Activated T-helper 1 cell treated with Interleukin-2 at 50 U/mL for 16 hours (primary cell): ENCODE measurements at places on chromosomes 3 and 15.

DNA sequence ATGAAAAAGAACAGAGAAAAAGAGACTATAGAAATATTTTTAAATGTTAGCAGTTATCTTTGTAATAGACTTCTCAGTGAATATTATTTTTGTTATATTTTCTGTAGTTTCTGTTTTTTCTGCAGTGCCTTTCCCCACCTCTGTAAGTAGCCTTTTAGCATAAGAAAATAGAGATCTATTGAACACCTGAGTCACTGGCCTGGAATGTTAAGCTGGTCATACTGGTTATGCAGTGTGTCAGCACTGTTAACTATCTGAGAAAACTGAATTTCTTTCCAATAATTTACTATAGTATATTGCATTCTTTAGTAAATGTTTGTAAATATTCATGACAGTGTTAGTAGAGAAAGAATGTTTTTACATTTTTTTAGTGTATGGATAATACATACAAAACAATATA, 79.8 kb downstream of the NECTIN3 start:
- DNase-seq = no peak

- no peak for DNase-seq
These were observed 184.6 kb downstream of the XXYLT1 start for GRCh38 chr3:195086341-195086740.

GRCh38 chr3:80445641-80446040, 677.8 kb upstream of the ROBO1 start:
- DNase-seq = no peak

GRCh38 chr3:120622870-120623726, 27.0 kb downstream of the NDUFB4 start:
- DNase-seq = no peak

GRCh38 chr3:58666683-58667082, at the start of gene FAM3D:
Gene FAM3D (minus strand): TSS chr3:58666774. CDS start chr3:58655563, 11,211 bp downstream.
- DNase-seq = no peak

DNA sequence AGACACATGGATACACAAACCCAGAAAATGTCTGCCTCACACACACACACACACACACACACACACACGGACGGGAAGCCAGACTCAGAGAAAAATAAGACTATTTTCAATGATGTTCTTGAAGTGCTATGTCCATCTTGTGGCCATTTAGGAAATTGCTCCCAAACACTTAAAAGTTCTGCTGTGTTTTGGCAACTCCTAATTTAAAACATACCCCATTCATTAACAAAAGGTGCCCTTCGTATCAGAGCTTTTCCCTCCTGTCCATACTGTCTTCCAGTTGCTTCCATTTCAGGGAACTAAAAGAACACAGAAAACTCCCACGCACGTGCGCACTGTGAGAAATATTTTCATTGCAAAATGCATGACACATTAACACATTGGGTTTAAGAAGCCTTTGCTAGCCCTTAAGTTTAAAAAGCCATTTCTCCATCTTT, 44.6 kb downstream of the SLC12A1 start:
- DNase-seq = no peak

DNA sequence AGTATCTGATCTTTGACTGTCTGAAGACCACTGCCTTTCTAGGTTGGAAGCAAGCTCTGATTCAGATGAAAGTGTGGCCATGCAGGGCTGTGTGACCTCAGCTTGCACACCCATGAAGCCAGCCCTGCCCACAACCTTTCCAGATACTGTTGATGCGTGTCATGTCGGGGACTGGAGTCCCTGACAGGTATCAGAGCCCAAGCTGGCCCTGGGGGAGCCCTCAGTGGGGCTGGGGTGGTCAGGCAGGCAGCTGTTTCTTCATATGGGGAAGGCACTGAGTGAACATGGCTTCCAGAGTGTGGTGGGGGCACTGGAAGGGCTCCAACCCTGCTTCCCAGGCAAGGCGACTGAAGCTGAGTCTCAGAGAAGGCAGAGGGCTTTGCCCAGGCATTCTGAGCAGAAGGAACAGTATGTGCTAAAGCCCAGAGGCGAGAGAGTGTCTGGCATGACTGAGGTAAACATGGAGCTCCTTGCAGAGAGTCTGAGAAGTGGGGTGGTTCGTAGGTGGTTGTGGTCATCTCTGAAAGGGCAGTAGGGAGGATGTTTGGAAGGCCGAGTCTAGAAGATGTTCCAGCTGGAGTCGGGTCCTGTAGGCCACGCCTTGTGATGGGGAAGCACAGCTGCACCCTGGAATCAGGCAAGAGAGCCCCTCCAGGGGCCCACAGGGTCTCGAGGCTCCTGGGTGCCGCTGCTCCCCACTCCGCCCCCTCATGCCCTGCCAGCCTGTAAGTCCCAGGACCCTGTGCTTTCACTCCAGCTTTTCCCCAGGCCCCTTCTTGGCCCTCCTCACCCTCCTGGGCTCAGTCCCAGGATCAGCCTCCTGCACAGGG, 122.2 kb downstream of the EEFSEC start:
- DNase-seq = no peak

GRCh38 chr3:100103558-100104441, 10.5 kb downstream of the FILIP1L start:
- no peak for DNase-seq

DNA sequence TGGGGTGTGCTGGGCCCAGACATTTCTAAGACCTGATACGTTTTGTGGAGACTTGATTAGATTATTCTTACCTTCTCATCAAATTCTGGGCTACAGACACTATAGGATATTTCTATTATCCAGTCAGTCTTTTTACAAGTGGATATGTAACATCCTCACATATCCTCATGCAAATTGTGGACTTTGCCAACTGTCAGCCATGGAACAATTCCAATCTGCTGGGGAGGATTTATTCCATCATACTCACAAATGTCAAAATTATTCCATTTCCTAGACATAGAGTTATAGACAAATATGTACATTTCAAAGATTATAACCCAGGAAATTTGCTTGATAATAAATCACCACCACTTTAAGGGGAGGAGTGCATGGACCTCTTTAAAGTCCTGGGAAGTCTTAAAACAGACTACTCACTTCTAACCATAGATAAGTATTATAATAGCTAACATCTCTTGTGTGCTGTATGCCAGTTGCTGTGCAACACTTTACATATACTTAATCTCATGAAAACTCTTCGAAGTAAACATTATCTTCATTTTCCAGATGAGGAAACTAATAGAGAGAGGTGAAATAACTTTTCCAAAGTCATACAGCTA, 44.4 kb downstream of the CADPS start:
- no peak for DNase-seq

- DNase-seq = no peak
These were observed 15.0 kb downstream of the PRR23E start for GRCh38 chr3:127207727-127208482.

GRCh38 chr15:93900476-93901400, 330.6 kb upstream of the MCTP2 start:
- DNase-seq = no peak

GRCh38 chr15:58110999-58111717, 27.0 kb upstream of the AQP9 start:
- DNase-seq = no peak

DNA sequence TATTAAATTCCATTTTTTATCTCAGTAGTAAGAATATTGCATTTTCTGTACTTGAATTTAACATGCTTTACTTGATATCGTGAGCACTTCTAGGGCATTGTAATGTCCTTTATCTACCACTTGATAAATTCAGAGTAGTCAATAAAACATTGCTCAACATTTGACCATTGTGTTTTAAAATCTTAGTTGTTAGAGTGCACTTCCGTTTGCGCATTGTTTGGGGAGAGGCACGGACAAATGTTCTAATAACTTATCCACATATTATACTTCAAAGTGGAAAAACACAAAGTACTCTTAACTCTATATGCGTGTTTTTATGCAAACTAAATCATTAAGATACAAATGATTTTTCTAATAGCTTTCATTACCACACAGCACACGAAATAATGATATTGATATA, 419 bp downstream of the FAM227B start:
- DNase-seq = no peak

DNA sequence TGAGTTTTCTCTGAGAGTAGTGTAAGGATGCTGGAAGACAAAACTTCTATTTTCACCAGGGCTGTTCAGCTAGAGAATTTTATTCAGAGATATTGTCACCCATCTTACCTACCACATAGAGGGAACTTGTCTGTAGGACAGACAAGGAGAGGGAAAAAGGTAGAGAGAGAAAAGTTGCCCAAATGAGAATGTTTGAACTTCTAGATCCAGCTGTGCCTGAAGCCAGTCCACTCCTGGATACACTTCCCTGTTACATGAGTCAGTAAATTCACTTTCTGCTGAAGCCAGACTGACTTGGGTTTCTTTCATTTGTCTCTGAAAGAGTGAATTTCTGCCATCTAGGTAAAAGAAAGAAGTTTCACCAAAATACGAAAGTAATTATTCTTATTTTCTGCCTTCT, 27.2 kb upstream of the KCNMB3 start:
- DNase-seq = no peak

- no peak for DNase-seq
These were observed 15.0 kb upstream of the CCDC50 start for GRCh38 chr3:191314109-191314728.
